ENCODE measurements at places on chromosomes 1 and 21. TPM values are rescaled to one million over a fixed set of nuclear protein-coding genes. Genes with fewer than 3 reads are reported as not detected.

GRCh38 chr1:192104852-192105251 lies 53.4 kb upstream of the RGS18 start:
- DNase-seq, result peak; percentile 13

Gene OR2L13
- total RNA-seq, result not detected

GRCh38 chr1:112866151-112866550 lies 89.8 kb downstream of the SLC16A1 start:
- peak; percentile 62 for DNase-seq

Gene CD48
- total RNA-seq, result not detected

GRCh38 chr1:1687846-1688245 lies 4.7 kb downstream of the SLC35E2B start:
- no peak for DNase-seq

DNA sequence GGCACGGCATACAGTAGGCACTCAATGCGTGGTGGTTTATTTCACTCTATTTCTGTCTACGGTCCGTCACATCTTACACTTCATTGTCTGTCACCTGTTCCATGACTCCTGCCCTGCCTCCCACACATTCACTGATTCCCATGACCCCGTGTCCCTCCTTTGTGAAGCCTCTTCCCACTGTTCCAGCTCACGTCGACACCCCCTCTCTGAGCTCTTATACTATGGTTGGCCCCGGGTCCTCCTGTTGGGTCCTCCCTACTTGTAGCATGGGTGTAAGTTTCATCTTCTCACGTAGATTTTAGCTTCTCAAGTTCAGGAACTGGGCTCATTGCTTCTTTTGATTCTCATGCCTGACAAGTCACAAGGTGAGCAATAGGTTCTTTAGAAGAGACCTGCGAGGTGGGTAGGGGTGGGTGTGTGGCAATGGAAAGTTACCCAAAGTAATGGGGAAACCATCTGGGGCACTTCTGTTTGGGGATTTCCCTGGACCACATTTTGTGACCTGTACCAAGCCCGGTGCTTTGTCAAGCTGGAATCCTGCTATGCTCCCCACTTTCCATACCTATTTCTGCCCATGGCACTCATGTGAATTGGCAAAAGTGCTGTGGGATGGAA lies 22.1 kb upstream of the IL10 start:
- no peak for DNase-seq

- no peak for DNase-seq
Observed at GRCh38 chr1:81542196-81542595, 258.5 kb upstream of the ADGRL2 start.

DNA sequence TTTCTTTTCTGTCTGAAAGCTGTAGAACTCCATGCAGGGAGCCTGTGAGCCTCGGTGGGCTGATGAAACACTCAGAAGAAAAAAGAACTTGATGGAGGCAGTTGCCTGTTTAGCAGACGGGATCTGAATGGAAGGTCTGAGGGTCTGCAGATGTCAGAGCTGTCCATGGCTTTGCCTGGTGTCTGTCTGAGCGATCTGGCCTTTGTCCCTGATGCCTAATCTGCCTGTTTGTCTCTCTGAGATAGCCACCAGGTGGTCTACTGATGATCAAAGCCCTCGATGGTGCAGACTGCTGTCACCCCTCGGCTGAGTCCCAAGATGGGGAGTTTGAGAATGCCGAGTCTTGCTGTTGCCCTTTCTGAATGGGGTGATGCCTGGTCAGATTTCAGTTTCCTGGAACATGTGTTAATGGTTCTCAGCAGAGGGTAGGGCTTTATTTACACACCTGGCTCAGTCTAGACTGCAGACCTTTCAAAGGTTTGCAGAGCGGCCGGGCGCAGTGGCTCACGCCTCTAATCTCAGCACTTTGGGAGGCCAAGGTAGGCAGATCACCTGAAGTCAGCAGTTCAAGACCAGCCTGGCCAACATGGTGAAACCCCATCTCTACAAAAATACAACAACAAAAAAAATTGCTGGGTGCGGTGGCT lies 90.4 kb downstream of the KIF26B start:
- DNase-seq, result no peak

Gene KRTAP10-11
- total RNA-seq, result not detected

- DNase-seq, result no peak
Observed at GRCh38 chr1:1613509-1614082, 1.7 kb upstream of the MIB2 start.

- no peak for DNase-seq
Observed at GRCh38 chr1:183850852-183851251, 45.9 kb downstream of the RGL1 start.

DNA sequence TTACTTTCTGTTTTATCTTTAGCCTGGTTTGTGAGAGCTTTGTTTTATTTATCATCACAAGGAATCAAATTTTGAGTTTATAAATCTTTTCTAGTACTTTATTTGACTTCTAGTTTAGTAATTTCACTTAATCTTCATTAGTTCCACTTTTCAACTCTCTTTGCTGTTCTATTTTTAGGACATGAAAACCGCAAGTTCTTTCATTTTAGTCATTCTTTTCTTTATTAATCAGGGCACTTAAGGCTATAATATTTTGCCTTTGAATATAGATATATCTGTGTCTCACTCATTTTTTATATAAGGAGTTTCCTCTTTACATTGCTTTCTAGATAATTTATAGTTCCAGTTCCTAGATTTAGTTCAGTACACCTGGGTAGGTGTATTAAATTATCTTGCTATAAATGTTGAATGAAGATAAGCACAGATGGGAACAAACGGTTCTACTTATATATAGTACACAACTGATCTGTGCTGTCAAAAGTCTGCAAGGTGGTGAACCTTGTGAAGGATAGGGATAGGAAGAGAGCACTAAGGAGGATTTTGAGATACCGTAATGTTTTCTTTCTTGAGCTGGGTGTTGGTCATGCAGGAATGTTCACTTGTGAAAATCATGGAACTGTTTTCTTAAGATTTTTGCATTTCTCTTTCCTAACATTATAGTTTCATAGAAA lies 402.3 kb downstream of the RYR2 start:
- no peak for DNase-seq

Gene PHACTR4
- total RNA-seq, result 3.0 TPM

DNA sequence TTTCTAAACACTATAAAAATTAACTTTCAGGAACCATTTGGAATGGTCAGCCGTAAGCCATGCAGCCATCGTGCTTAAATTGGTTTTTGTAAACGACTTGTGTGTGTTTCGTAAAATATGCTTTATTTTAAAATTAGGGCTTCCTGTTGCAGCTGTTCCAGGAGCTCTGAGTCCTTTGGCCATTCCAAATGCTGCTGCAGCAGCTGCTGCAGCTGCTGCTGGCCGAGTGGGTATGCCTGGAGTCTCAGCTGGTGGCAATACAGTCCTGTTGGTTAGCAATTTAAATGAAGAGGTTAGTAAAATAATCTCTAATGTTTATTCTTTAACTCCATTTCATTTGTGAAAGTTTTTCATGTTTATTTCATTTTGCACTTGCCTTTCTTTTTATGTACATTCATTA lies 83.1 kb downstream of the PTBP2 start:
- DNase-seq, result no peak

- DNase-seq, result no peak
Observed at GRCh38 chr1:167373986-167374385, 144.3 kb downstream of the CD247 start.

Gene LRRC40
- total RNA-seq, result 24.1 TPM

Gene CXADR
- not detected for total RNA-seq

- no peak for DNase-seq
Observed at GRCh38 chr21:26087223-26087918, 83.2 kb downstream of the APP start.

Gene CFHR2
- not detected for total RNA-seq

Gene UQCRHL
- 0.51 TPM for total RNA-seq

DNA sequence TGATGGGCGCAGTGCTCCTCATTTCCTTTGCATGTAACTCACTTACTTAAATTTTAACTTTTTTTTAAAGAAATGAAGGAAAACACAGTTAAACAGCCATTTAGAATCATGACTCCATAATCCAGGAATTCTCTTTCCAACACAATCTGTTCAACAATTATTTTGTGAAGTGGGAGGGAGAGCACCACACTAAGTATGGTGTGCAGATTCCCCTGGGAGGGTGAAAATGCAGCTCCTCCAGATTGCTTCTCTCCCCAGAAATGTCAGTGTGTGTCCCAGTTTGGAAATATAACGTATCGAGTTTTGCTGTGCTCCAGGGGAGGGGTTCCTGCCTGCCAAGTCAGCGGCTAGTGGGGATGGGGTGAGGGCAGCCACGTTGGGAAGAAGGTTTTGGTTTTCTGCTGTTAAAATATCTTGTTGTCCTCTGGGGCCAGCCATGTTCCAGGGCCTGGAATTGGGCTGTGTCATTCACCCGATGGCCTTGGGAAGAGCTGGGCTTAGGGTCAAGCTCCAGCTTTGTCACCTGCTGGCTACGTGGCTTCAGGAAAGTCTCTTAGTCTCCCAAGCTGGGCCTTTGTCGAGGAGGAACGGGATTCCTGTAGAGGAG lies 17.3 kb upstream of the DISP3 start:
- DNase-seq, result no peak

Gene GUCA2B
- not detected for total RNA-seq

Gene ZC3H12A
- 9.2 TPM for total RNA-seq

- DNase-seq, result no peak
Observed at GRCh38 chr1:1664941-1665814, 6.4 kb upstream of the CDK11B start.

Gene ESRRG
- total RNA-seq, result not detected

Gene LCE2A
- 9.9 TPM for total RNA-seq

Gene TAL1
- total RNA-seq, result not detected

DNA sequence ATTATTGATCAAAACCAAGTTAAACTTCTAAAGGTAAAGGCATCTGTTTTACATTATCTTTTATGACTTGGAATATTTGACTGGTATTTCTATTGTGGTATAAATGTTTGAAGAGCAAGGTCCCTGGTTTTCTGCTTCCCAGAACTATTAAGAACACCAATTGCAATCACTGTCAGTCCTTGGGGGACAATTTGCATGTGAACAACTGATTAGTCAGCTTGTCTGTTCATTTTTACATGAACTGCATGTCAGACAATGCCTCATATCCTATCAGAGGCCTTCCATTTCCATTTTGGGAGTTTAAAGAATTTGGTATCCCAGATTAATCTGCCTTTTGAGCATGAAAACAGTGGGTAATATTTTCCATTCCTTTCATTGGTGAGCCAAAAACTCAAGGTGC lies 654.9 kb upstream of the USP24 start:
- peak; percentile 36 for DNase-seq

GRCh38 chr21:25133939-25134338 lies 473.3 kb downstream of the MRPL39 start:
- DNase-seq, result peak; percentile 19

GRCh38 chr1:29264773-29265389 lies 28.6 kb downstream of the PTPRU start:
- peak; percentile 85 for DNase-seq

GRCh38 chr1:119141020-119141424 lies 569 bp upstream of the WARS2 start:
- peak; percentile 42 for DNase-seq

Gene TLCD4
- total RNA-seq, result not detected

DNA sequence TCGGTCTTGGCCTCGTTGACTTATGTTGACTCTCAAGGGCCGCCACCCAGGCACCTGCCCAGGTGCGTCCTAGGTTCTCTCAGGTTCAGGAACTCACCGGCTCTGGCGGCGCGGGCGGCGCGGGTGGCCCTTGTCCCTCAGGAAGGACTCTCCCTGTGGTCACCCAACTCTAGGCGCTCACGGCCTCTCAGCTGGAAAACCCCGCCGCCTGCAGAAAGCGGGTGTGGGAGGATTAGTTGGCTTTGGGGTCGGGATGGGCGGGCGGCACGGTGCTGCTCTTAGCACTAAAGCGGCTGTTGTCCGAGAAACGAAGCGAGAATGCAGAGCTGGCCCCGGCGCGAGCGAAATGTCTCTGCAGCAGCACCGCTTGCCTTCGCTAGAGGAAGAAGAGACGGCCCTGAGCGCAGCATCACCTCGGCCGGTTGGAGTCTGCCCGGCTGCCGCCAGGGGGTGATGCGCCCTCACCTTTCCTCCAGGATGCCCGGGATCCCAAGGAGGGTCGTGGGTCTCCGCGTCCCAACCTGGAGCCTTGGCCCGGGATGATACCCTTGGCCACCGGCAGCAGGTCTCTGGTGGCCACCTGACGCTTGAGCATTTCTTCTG lies 8.1 kb upstream of the TADA1 start:
- DNase-seq, result peak; percentile 59

DNA sequence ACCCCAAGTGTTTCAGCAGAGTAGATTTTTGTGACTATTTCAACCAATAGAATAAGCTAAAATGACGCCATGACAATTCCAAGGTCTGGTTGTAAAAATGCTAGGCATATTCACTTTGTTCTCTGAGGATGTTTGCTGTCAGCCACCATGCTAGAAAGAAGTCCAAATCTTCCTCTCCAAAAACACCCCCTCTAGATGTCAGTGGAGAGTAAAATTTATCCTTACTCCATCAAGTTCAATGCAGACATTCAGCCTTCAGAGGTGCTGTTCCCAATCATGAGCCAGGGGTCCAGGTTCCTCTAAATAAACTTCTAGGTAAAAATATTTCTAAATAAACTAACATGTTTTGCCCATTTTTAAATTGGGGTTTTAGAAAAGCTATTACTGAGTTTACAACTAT lies 395.4 kb upstream of the ADAMTS5 start:
- no peak for DNase-seq

Gene IVL
- total RNA-seq, result 1.1 TPM

- DNase-seq, result peak; percentile 58
Observed at GRCh38 chr1:202376247-202376646, 27.7 kb downstream of the PPP1R12B start.

Gene DISP1
- total RNA-seq, result 2.6 TPM

GRCh38 chr1:65056234-65056633 lies 89.9 kb upstream of the JAK1 start:
- DNase-seq, result no peak

GRCh38 chr21:41411449-41412089 lies 14.5 kb upstream of the MX1 start:
- no peak for DNase-seq

Gene NHLH1
- not detected for total RNA-seq

DNA sequence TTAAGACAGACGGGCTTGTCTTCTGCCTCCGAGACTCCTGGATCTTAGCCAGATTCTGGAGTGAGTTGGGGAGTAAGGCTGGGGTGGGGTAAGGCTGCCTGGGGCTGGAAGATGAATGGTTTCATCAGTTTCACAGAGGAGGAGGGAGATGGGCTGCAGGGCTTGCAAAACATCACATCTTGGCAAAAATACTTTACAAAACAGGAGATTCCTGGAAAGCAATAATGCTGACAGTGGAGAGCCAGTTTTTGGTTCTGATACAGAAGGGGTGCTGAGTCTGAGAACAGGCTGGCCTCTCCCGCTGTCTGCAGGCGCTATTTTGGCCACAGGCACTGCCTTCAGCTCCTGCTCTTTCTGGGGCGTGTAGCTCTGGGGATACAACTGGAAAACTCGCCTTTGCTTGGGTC lies 83.4 kb upstream of the KCNE2 start:
- peak; percentile 1 for DNase-seq

Gene CITED4
- not detected for total RNA-seq

DNA sequence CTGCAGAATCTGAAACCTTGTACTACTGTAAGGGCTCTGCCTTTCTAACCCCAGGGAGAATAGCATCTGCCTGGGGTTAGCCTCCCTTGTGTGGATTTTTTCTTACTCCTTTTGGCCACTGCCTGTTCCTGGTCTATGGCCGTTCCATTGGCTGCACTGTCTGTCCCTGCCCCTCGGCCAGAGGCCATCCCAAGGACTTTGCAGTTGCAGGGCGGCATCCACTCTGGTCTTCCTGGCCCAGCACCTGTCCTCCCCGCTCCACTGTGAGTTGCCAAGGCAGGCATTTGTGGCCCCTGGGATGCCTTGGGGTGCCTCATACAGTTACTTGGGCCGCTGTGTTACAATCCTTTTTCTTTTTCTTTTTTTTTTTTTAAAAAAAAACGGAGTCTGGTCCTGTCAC lies 45.8 kb downstream of the PDE9A start:
- DNase-seq, result no peak

Data from GM23248 (cell line).